ENCODE measurements at places on chromosomes 6 and 20. TPM values are rescaled to one million over a fixed set of nuclear protein-coding genes. Genes with fewer than 3 reads are reported as not detected.

DNA sequence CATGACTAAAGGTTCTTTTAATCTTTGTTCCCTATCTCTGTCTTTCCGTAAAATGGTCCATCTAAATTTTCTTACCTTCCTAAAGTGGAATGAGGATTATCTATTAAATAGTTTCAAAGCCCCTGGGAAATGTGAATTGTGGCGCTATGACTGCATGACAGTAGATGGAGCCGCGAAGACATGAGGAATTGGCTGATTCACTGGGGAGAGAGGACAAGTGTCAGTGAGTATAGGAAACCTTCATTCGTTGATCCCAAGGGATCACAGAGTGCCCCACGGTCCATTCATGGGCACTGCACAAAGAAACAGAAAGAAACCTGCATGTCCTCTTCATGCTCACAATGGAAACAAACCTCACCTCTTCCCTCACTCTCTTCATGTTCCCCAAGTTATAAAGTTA lies 479.3 kb upstream of the BTBD3 start:
- DNase-seq, result no peak

The COL20A1 gene
- 2.1 TPM for total RNA-seq

DNA sequence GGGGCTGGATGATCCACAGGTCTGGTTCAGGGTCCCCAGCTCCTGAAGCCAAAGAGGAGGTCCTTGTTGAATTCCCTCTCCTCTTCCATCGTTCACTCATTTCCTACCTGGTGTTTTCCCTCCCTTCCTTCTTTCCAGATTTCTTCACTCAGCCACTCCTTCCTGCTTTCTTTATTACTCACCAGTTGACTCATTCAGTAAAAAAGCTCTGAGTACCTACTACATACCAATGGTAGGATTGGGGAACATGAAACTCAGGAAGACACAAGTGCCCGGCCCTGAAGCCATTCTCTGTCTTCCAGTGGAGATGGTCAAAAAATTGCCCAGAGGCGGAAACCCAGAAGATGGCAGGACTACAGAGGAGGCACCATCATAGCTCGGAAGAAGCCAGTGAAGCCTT lies 11.9 kb upstream of the NSFL1C start:
- DNase-seq, result no peak

DNA sequence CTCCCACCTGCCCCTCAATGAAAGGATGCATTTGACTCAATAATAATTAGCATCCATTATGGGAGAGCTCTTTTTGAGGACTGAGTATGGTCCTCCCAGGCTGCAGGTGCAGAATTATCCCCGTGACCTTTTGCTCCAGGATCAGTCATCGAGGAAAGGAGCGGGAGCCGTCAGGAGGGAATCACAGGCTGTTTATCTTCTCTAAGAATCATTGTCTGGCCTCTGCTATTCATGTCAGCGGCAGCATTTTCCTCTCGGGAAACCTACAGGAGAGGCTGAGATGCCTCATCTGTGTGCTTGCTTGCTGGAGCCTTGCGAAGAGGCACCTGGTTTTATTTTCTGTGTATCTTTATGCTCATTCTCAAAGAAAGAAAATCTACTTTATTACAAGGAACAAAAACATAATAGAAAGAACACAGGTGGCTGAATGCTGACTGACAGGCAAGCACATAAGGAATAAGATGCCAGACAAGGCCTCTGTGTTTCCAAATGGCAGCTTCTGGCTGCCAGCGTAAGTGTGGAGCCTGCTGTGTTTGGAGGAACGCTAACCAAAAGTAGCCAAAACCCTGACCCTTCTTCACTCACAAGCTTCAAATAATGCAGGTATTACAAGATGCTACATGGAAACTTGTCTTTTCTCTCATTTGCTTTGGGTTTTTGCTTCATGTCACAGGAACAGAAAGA lies 539.1 kb upstream of the MARCKS start:
- DNase-seq, result peak; percentile 44

DNA sequence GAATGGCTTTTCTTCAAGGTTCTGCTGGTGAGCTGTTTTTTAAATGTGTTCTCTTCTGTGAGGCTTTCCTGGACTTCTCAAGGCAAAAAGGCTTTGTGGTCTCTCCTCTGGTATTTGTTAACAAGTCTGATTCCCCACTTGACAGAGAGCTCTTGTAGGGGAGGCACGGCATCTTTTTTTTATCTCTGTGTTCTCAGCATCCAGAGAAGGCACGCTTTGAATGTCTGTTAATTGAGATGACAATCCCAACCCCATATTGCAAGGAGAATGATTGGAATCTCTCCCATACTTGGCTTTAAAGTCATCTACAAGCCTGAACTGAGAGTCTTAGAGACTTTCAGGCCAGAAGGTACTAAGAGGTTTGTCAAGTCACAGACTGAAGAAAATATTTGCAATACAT lies 22.6 kb downstream of the EDN1 start:
- DNase-seq, result no peak

DNA sequence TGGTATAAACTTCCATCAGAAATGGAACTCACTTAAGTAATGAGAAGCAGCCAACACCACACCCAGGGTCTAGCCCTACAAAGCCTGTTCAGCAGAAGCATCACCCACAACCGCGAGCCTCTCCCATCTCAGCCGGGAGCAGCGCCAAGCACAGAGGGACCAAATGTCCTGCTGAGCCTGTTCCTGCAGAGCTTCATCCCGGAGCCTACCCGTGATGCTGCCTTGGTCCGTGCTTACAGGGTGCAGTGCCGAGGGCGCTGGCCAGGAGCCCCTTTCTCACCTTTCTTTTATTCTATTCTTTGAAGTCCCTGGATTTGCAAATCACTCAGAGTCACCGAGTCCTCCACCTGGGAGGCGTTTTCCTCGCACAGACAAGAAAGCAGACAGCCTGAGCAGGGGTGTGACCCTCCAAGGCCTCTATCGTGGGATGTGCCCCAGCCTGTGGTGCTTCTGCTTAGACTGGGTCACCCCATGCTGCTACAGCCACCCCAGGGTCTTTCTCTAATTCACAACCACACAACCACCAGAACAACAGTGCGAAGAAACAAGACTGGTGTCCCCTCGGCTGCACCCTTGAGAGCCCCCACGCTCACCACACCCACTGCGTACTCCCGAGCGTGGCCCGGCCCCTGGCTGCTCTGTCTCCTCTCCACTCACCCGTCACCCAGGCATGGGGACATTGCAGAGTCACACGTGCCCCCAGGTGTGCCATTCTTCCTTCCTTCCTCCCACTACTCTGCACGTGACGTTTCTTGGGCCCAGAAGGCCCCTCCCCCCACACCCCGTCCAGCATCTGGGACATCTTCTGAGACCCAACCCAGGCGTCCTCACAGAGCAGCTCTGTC lies 92.2 kb upstream of the MPC1 start:
- peak; percentile 21 for DNase-seq

GRCh38 chr6:68447112-68447511 lies 188.0 kb upstream of the ADGRB3 start:
- DNase-seq, result no peak

The BIRC7 gene
- total RNA-seq, result not detected

GRCh38 chr20:10249822-10250221 lies 31.2 kb downstream of the SNAP25 start:
- no peak for DNase-seq

The HLA-DQB1 gene
- total RNA-seq, result not detected

GRCh38 chr6:122620428-122620827 lies 10.2 kb downstream of the PKIB start:
- no peak for DNase-seq

The C6orf118 gene
- total RNA-seq, result not detected

DNA sequence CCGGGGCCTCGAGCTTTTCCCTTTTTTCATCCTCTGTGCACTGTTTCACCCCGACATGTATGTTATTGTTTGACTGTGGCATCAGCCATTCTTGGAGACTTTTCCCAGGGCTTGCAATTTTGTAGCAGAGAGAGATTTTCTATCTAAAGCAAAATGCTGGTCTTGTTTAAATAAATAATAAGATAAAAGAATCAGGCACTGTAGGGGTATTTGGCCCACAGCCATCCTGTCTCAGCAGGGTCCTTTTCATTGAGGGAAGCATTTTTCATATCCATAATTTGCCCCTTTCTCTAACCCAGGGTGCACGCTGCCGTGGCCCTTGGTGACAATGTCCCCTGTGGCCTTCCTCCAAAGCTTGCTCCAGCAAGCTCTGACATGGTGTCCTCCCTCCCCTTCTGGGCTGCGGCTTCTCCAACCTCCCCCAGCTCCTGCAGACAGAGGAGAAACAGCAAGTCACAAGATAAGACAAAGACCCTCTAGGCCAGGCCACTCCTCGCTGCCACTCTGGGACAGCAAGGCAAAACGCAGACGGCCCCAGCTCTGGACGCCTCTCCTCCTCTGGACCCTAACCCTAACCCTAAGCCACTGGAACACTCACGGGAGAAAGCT lies 117.6 kb downstream of the MYLK4 start:
- DNase-seq, result no peak

GRCh38 chr6:161035182-161035980 lies 43.8 kb downstream of the MAP3K4 start:
- no peak for DNase-seq

The LRP11 gene
- 10.8 TPM for total RNA-seq

DNA sequence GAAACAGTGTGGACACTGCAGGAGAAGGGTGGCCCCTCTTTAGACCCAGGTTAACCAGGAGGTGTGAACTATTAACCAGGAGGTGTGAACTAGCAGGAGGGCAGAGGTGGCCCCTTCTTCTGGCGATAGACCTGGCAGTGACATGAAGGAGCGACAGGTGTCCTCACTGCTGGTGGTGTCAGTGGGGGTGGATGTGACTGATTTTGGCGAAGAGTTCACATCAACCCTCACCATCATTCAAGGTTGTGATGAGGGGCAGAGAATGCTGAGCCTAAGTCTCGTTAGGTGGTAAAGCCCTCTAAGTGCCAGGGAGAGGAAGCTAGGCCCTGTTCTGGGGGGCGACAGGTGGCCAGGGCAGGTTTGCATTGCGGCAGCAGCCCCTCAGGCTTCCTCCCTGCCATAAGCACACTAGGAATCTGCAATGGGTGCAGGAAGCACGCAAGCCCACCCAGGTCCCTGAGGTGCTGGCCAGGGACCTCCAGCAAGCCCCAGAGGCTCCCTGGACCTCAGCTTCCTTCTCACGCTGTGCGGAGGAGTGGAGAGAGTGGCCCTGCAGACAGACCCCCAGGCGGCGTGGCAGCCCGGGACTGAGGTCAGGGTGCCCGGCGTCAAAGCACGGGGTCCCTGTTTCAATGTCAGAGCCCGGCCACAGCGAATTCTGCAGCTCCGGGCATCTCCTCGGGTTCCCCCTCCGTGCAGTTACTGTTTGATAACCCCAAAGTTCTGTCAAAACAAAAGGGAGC lies 13.7 kb downstream of the NPEPL1 start:
- DNase-seq, result no peak
